ENCODE measurements at places on chromosomes 1 and 21. TPM values are rescaled to one million over a fixed set of nuclear protein-coding genes. Genes with fewer than 3 reads are reported as not detected.

Gene SLC45A3
- polyA plus RNA-seq, result 27.4 TPM

Gene GFI1
- 0.69 TPM for polyA plus RNA-seq

Gene THEM5
- not detected for polyA plus RNA-seq

Gene TCHHL1
- polyA plus RNA-seq, result not detected

Gene KRTAP13-2
- not detected for polyA plus RNA-seq

Gene NCMAP
- not detected for polyA plus RNA-seq

Gene C2CD4D
- 0.07 TPM for polyA plus RNA-seq

Gene RCSD1
- 129 TPM for polyA plus RNA-seq

Gene GPR153
- polyA plus RNA-seq, result 0.04 TPM

Gene HCRTR1
- not detected for polyA plus RNA-seq

Gene PRKCZ
- polyA plus RNA-seq, result 17.9 TPM

Gene TRMT13
- polyA plus RNA-seq, result 29.3 TPM

Data from B cell (primary cell).